T follicular helper cell (primary cell): ENCODE measurements at places on chromosomes 3 and 15.
A peak's percentile ranks its signal among the peaks of the same experiment; 100 is the strongest.

GRCh38 chr3:188060840-188061544 is 93.0 kb upstream of the LPP start:
- peak; percentile 11 for DNase-seq

DNA sequence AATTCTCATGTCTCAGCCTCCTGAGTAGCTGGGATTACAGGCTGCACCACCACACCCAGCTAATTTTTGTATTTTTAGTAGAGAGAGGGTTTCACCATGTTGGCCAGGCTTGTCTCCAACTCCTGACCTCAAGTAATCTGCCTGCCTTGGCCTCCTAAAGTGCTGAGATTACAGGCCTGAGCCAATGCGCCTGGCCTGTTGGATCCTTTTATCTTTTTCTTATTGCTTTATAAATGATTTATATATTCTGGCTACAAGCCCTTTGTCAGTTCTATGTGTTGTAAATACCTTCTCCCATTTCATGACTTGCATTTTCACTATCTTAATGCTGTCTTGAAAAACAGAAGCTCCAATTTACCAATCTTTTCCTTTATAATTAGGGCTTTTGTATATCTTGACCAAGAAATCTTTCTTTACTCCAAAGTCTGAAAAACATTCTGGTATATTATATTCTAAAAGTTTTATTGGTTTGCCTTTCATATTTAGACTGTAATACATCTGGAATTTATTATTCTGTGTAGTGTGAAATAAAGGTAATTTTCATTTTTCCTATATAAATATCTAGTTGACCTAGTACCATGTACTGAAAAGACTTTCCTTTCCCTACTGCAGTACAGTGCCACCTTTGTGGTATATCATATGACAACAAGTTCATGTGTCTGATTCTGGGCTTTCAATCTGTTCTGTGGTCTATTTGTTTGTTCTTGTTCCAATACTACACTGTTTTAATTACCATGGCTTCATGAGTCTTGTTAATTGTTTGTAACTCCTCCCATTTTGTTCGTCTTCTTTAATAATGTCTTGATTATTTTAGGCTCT is 52.9 kb upstream of the RNU6-1 start:
- no peak for DNase-seq

- DNase-seq = no peak
Measured at GRCh38 chr3:178823591-178824246, 247.9 kb downstream of the ZMAT3 start.

DNA sequence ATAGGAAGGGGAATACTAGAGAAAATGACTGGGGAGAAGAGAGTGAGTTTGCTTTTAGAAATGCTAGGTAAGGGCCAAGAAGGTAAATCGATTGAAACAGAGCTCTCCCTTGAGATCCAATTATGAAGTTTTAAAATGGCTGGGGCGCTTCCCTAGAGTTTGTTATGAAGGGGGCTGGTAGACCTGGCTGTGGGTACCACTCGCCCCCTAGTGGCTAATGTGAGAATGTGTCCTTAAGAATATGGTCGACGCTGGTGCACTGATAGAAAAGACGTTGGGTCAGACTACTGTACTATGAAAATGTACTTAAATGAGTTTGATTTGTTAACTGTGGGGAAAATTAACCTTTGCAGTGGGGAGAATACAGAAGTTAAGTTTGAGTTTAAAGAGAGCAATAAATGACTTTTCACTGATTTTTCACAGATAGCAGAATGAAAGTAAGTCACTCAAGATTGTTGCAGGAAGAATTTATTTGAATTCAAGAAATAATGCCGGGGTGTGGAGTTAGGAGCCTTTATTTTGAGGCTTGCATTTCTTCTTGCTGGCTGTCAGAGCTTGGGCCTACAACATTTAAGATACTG is 9.2 kb downstream of the TMPRSS7 start:
- DNase-seq = peak; percentile 11

DNA sequence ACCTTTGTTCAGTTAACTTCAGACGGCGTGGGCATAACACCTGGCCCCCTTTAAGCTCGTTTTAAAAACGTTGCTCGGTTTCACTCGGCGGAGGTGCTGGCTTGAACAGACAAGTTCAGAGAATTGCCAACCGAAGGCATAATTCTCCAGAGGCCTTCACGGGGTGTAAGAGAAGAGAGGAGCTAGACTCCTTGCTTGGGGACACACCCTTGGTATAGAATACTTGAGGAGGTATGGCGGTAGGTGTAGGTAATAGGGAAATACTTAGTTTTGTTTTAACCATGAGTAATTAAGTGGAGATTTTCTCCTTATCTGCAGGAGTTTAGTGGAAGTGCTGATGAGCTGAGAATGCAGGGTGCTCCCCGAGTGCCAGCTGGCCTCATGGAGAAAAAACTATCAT is 921 bp downstream of the FBXL2 start:
- DNase-seq = no peak

DNA sequence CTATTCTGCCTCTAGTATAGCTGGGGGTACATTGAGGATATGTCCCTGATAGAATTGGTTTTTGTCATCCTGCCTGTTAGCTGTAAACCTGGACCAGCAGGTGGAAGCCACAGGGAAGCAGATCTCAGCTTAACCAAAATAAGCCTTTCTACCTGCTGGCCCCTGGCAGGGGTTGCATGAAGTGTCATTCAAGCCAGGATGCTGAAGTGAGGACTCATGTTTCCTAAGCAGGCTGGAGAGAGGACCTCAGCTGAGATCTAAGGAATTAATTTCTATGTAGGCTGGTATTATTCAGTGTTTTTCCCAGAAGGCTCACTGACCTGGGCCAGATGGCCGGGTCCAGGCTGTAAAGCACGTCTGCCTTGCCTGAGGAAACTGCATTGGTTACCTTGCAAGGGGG is 128.9 kb downstream of the MEGF11 start:
- DNase-seq = no peak

- no peak for DNase-seq
Measured at GRCh38 chr3:54891540-54891897, 36.3 kb downstream of the LRTM1 start.

DNA sequence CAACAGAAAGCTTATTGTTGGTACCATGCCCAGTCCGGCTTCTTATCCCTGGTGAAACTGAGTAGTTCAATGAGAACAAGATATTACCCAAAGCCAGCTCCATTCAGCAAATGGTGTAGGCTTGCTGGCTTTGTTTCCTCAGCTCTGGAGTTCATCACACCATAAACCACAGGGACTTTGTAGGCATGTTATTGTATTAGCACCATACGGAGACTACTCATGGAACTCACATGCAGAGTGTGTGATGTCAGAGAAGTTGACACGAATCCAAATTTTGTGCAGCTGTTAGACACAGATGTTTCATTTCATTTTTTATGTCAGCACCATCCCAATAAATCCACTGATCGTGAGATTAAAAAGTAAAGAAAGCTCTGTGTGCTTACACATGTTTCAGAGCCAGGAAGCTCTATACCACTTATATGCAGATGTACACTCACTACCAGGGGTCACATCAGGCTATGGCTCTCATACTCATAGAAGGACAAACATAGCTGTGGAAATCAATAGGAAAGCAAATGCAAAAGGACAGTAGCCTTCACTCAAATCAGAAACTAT is 63.4 kb upstream of the LEKR1 start:
- DNase-seq = no peak

DNA sequence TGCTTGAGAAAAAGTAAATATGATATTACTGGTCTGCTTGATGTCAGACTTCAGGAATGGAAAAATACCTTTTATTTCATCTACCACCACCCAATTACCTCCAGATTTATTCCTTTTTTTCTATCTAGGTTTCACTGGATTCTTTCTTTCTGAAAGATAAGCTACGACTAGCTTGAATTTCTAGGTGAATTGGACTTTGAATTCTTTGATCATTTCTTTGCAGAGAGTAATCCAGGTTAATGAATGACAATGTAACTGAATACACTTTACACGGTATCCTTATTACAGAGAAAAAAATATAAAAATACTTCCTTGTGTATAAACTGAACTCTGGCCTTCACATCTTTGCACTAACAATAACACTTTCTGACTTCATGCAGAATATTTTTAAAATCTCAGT is 59.5 kb upstream of the TRPC1 start:
- DNase-seq = no peak

DNA sequence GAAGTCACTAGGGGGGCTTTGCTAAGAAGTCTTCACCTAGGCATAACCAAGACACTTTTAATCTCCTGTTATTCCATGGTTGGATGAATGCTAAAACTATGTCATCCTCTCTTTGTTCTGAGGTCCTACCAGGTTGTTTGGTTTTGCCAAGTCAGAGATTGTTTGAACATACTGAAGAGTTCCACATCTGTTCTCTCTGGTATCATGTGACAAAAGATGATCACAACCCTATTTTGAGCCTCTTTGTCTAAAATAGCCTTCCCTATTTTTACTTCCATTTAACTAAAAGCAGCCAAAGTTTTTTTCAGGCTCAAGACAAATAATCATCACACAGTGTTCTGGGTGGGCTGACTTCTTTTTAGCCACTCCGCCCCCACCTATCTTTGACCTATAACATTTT is 218.4 kb upstream of the LMCD1 start:
- no peak for DNase-seq

GRCh38 chr3:142778541-142778940 is 54.7 kb downstream of the TRPC1 start:
- DNase-seq = no peak

DNA sequence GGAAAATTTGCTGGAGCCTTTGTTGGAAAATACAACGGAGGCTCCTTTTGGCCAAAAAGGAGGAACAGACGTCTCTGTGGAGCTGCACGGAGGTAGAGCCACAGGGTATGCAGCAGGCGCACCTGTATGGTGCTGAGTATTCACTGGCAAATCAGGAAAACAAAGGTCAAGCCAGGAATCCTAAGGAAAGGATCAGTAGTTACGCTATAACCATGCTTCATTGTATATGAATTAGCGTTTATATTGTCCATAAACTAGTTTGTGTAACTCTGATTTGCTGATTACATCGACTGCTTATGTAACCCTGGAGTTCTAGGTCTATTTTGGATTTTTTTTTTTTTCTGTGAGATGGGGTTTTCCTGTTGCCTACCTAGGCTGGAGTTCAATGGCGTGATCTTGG is 45.4 kb downstream of the LPP start:
- DNase-seq = no peak

GRCh38 chr15:43873651-43874050 is 46.8 kb downstream of the WDR76 start:
- no peak for DNase-seq

DNA sequence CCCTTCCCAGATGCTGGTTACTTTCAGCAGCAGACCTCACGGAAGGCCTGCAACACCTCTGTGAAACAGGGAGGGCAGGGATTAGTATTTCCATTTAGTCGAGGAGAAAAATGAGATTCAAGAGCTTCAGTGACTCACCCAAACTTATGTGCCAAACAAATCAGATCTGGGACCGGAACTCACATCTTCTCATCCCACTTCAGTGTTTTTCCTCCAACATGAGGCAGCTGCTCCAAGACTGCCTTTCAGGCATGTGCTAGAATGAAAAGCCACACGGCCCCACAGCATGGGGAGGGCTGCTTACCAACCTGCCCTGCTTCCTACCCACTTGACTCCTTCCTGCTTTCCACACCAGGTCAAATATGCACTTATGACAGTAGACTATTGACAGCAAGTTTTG is 129.4 kb upstream of the SLC24A5 start:
- no peak for DNase-seq

DNA sequence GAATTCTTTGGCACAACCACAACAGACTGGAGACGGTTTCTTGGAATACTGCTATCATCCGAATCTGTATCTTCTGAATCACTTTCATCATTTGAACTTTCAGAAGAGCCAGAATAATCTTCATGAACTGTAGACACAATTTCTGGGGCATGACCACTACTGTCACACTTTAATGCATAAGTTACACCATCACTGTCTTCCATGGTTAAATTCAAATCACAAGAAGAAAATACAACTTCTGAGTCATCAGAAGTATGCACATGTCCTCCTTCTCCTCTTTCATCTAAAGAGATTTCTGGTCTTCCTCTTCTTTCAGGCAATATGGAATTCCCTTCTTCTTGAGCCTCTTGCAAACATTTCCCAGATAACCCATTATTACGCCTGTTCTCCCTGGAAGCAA is 42.5 kb downstream of the SETD2 start:
- no peak for DNase-seq

GRCh38 chr3:170058127-170058526 is 20.3 kb downstream of the GPR160 start:
- no peak for DNase-seq

DNA sequence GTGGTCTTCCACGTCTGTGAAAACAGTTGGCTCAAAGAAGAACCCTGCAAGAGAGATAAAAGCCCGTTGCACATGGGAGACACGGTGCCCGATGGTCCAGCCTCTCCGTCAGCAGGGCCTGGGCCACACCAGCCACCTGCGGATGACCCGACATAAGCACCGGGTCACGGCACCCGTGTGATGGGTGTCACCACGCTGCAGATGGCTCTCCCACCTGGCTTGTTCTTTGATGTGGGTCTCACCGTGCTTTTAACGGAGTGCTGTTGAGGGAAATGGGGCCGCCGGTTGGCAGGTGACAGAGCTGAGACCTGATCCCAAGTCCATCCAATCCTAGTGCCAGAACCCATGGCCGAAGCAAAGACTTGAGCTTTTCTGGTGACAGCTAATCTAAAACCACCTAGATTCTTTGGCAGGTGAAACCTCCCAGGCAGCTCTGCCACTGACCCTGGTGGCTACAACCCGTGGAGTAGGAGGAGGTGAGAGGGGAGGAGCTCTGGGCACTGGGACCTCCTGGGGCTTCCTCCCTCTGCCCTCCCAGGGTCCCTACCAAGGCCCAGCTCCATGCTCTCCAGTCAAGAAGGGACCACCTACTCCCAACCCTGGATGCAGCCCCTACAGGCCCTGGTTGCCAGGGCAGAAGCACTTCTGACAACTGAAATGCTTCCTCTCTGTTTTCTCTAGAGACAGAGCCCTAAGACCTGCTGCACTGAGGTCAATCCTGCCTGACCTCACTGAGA is 23.4 kb upstream of the SLC41A3 start:
- no peak for DNase-seq

GRCh38 chr3:26591926-26592325 is 30.6 kb upstream of the LRRC3B start:
- DNase-seq = no peak

GRCh38 chr3:87873136-87873535 is 185.7 kb downstream of the CGGBP1 start:
- DNase-seq = no peak

DNA sequence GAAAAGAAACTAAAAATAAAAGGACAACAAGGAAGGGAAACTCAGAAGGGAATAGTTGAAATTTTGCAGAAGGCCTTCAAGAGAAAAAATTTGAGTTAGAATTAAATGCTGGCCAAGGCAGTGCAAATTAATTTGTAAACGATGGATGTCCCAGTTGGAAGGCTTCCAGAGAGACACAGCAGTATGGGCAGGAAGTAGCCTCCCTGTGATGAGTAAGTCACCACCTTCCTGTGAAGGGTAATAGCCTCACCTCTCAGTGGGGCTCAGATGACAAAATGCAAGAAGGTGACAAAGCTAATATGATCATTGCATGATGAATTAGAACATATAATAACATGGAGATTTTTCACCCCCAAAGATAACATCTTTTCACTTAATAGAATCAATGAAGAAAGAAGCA is 27.3 kb upstream of the TMCO5A start:
- DNase-seq = no peak

DNA sequence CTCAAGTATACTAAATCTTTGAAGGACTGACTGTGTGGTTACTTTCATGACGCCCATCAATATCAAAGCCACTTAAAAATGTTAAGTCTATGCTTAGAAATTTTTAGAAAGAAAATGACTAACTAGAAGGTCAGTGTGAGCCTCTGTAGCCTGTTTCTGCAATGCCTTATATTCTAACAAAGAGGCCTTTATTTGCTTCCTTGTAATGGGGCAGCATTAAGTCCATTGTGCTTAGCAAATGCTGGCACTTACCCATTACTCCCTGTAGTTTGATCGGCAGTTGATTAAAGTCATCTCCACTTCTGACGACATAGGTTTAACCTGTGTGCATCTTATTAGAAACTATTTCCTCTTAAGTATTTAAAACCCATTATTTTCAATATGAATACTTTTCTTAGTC is 91.6 kb upstream of the FAM98B start:
- no peak for DNase-seq
